IMR-90 (cell line): ENCODE measurements at places on chromosomes 12 and 14. TPM values are rescaled to one million over a fixed set of nuclear protein-coding genes. Genes with fewer than 3 reads are reported as not detected.

Gene NEK9
- 22.9 and 31.4 TPM in 2 replicates for total RNA-seq

Gene CIT
- 21.0 and 23.1 TPM in 2 replicates for total RNA-seq

Gene MED6
- total RNA-seq = 31.5 and 38.6 TPM in 2 replicates

Gene MYBPC1
- total RNA-seq = not detected in 2 replicates

Gene KRT80
- 0.54 and 0.56 TPM in 2 replicates for total RNA-seq

Gene TMEM132C
- total RNA-seq = not detected in 2 replicates

Gene RNASE3
- total RNA-seq = not detected in 2 replicates

Gene GALNT8
- total RNA-seq = not detected in 2 replicates
